ENCODE measurements at places on chromosomes 5 and 9.

- no peak for DNase-seq
Measured at GRCh38 chr5:103624035-103624480, 61.5 kb upstream of the NUDT12 start.

- DNase-seq: no peak
Measured at GRCh38 chr5:180605554-180606214, 14.4 kb upstream of the SCGB3A1 start.

DNA sequence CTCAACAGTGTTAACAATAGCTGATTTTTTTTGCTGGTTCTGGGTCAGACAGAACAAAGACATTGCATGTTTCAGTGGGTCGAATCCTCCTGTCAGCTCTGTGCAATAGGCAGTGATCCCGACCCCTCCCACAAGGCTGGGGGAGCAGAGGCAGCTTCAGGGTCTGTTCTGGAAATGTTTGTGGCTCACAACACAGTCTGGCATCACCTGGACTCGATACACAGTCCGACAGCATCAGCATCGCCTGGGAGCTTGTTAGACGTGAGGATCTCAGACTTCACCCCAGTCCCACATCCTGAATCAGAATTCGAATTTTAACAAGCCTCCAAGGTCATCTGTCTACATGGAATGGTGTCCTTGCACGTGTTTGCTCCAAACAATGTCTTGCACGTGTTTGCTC lies 384.7 kb downstream of the IRX2 start:
- no peak for DNase-seq

- no peak for DNase-seq
Measured at GRCh38 chr5:65809817-65810531, 88.0 kb downstream of the NLN start.

DNA sequence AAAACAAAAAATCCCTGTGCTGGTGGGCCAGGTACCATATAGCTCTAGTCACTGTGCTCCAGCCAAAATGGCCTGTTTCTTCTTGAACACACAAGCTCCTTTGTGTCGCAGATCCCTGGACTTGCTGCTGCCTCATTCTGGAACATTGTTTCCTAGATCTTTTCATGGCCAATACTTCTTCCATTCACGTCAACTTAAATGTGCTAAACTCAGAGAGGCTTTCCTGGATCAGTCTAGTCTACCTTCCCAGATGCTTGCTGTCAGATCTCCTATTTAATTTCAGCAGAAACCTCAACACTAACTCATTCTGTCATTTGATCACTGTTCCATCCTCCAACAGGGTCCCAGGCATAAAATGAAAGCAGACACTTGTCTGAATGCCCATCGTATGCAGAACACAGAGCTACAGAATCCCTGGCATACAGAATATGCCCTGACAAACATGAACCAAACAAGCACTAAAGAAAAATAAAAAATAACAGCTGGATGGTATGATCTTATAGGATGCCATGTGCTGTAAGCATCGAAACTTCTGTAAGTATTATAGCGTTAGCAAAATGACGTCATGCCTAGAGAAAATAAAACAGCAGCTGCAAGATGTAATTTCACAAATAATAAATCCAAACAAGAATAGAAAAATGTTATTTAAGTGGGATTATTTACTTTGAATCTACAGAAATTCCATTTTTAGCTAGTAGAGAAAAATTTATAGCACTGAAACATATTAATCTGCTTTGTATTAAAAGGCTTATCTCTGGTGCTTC lies 403.7 kb upstream of the DAP start:
- DNase-seq: no peak

DNA sequence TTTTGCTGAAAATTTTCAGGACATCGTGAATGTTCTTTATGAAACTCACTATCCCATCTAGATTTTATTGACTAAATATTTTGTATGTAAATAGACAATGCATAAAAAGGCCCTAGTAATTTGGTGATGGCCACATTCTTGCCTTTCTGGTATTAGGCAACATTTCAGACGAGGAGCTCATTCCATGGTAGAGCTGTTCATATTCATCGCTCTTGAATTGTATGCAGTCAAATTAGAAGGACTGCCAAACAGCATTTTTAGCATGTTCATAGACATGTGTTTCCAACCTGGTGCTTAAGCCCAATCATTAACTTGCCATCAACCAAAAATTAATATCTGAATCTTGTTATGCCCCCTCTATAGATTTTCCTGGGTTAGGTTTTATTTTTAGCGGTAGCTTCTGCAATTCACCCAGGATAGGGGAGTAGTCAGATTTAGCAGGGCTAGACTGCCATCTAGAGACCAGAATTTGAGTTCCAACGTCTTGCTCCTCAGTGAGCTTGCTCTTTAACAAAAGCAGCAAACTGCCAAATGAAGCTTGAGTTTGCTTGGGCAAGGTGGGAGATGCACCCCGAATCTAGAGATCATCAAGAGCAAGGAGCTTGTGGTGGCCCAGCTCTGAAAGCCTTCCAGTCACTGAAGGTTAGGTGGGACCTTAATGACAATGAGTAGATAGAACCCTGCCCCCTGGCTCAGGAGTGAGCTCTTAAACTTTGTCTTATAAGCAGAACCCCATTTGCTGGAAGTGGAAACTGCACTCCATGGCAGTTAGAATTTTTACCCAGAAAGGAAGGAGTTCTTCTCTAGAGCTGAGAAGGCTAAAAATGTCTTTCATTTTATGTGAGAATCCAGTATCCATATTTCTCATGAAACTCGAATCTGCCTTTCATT lies 456.2 kb downstream of the RASEF start:
- peak; percentile 48 for DNase-seq

- DNase-seq: peak; percentile 63
Measured at GRCh38 chr9:14097215-14097614, 216.7 kb downstream of the NFIB start.

DNA sequence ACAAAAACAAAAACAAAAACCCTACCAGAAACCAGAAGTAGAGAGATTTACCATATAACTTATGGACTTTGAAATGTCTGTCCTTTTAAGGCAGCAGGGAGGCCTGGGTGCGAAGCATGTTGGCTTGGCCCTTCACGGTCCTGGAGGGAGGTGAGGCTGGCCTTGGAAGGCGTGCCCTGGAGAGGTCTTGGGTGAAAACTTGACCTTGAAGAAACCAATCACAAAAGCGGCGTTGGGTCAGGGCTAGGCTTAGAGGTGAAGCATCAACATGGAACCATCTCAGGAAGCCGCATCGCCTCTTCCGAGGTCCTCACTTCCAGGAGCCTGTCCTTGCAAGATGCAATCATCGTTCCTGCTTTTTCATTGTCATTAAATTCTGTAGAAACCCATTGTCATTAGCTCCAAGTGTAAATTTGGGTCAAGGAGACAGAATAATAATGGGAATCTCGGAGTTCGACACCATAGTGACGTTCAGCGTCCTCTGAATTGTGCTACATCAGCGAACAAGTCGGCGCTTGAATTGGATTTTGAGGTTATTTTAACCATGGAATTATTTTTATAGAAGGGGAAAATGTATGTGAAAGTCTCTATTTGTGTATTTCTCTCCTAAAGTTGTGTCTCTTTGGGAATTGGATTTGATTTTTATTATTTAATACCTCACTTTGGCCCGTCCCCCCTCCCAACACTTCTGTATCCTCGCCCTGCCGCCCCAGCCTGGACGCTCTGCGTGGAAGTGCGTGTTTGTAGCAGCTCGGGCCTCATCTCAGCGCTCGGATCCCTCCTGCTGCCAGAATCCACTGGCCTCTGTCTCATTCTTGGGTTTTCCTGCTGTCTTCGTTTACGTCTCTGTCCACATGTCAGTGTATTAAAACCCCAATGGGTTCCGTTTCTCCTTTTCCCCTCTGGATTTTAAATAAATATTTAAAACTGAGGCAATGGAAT lies 11.1 kb upstream of the ORM1 start:
- no peak for DNase-seq

GRCh38 chr5:81125959-81126358 lies 107.2 kb upstream of the CKMT2 start:
- no peak for DNase-seq

DNA sequence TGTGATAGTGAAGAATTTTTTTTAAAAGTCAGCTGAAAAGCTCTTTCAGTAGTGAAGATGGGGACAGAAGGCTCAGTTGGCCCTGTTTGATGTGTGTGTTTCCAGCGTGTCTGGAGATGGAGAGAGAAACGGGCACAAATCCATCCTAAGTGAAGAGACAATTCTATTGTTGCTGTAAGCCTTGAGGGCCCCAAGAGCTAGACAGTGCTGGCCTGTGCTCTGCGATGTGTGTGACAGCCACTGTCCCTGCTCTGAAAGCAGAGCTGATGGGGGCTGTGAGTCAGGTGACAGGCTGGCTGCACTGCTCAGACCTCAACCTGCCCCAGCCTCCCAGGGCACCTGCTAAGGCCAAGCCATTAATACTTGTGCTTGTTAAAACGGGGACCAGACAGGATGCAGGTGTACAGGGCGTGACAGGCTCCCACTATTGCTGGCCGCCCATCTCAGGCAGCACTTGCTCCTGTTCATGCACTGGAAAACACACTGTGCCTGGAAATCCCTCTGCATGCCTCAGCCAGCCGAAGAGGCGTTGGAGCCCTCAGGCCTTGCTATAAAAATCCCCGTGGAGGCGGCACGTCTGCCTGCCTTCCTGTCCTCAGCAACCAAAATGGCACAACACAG lies 44.6 kb upstream of the SEMA4D start:
- DNase-seq: peak; percentile 26

DNA sequence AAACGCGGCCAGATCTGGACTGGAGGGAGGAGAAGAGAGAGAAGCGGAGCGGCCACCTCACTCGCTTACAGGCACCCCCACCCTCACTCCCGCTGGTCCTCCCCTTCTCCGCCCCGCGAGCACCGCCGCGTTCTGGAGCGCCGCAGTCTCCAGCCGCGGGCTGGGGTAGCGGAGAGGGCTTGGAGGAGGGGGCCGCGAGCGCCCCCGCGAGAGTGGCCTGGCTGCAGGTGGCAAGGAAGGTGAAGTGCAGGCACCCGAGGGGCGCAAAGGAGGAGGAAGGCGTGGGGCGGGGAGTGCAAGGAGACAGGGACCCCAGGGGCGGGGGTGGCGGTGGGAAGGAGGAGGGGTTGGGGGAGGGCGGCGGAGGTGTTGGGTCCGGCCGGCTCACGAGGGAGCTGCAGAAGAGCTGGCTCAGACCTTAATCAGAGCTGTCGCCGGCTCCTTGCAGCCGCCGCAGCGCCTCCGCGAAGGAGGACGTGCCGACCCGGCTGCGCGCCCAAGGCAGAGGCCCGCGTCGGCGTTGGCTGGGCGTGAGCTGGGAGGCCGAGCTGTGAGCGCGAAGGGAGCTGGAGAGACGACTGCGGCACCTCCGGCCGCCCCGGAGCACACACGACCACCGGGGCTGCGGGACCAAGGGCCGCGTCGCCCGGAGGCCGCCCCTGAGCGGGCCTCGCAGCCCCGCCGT lies at the start of gene DMRT3:
Gene DMRT3 (plus strand): TSS at position 398 of the 685 bp plus-strand sequence. CDS start 347 bp downstream, outside the sequence.
- DNase-seq: peak; percentile 37

- DNase-seq: no peak
Measured at GRCh38 chr5:136143763-136144162, 11.1 kb downstream of the SMAD5 start.

All from NCI-H510A treated with DMSO at 0.1 percent for 48 hours (cell line).